ENCODE measurements at places on chromosomes 1 and 21.
A peak's percentile ranks its signal among the peaks of the same experiment; 100 is the strongest.

DNA sequence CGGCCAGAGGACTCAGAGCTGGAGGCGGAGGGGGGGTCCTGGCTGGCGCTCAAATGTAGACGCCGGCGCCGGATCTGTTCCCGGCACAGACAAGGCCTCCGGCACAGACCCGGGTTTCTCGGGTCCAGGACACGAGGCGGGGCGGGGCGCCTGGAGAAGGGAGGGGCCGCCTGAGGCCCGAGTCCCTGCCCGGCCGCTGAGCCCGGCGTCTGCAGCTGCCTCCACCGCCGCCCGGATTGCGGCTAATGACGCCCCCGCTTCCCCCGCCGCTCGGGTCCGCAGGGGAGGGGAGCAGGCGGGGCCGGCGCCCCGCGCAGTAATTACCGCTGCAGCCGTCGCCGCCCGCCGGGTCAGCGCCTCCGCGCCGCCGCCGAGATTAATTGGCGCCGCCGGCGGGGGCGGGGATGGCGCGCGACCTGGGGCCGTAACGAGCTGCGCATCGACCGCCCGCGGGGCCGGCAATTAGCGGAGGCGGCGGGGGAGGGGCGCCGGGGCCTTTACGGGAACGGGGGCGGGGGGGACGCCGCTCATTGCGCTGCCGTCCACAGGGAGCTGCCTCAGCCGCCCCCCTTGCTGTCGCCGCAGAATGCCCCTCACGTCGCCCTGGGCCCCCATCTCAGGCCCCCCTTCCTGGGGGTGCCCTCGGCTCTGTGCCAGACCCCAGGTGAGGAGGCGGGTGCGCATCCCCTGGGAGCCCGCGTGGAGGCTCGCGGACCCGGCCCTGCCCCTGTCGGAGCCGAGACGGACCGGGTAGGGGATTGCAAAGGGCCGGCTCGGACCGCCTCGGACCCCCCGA, 17.3 kb downstream of the NOC2L start:
- DNase-seq: no peak

GRCh38 chr1:51345300-51345687, 14.9 kb upstream of the TTC39A start:
- DNase-seq: no peak

DNA sequence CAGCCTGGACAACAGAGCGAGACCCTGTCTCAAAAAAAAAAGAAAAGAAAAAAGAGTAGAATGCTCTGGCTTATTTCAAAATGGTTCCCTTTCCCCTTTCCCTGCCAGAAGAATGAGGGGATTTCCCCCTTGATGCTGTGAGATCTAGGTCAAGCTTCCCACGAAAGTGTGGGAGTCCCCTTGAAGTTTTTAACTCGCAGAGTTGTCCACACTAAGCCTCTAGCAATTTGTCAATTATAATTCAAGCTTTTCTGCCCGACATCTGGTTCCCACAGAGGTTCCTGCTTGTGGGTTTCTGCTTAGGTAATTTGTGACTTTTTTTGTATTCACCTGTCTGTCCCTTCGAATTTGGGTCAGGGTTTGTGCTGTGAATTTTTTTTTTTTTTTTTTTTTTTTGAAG, 62.8 kb downstream of the ZFYVE9 start:
- no peak for DNase-seq

GRCh38 chr1:55781944-55782482, 566.8 kb upstream of the USP24 start:
- DNase-seq: no peak

DNA sequence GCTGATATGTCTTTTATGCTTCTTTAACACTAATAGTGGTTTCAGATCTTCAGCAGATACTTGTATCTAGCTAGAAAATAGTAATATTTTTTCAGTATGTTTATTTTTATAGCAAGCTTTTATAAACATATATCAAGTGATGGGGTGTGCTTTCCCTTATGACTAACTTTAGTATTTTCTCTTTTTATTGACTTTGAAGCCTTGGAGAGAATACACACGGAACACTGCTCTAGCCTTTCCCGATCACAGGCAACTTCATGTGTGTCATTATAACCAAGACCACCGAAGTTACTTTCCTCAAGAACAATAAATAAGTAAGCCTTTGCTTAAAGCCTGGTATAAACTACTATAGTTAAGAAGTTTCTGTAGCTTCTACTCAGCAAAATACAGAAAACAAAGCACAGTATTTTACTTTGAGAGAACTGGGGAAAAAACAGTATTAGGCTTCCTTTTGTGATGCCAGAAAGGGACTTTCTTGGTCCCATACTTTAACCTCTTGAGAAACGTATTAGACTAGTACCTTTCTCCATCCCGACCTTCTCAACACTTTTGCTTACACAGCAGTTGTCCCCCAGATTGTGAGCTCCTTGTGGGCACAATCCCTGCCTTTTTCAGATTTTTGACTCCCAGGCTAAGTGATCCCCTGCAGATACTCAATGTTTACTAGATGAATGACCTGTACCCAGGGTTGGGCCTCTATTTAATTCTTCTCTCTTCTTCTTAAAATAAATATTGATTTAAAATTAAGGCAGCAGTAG, 3.3 kb downstream of the ADSS2 start:
- no peak for DNase-seq

DNA sequence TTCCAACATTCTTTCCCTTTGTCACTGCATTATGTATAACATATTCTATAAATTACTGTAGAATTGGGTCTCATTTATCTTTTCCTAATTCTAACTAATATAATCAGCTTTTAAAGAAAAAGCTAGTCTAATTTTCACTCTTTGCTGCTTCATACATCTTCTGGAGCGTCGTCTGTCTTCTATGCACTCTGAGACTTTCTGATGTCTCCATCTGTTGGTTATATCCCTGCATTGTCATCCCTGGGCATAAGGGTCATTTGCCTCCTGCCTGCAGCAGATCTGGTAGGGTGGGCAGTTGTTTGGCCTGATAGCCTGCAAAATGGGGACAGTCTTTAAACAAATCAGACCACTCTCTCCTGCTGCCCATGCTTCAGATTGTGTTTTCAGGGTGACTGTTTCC, 40.8 kb upstream of the DYNLT5 start:
- peak; percentile 15 for DNase-seq

- no peak for DNase-seq
These were observed 884 bp downstream of the LHX4 start for GRCh38 chr1:180230791-180231505.

GRCh38 chr1:210246447-210246846, 13.9 kb downstream of the SERTAD4 start:
- no peak for DNase-seq

- peak; percentile 79 for DNase-seq
These were observed at the start of gene DNAJC11 for GRCh38 chr1:6701437-6702153. Gene DNAJC11 (minus strand): TSS chr1:6701816. CDS start chr1:6701800, 16 bp downstream.

- DNase-seq: no peak
These were observed 486.7 kb downstream of the SMYD3 start for GRCh38 chr1:246020211-246020954.

DNA sequence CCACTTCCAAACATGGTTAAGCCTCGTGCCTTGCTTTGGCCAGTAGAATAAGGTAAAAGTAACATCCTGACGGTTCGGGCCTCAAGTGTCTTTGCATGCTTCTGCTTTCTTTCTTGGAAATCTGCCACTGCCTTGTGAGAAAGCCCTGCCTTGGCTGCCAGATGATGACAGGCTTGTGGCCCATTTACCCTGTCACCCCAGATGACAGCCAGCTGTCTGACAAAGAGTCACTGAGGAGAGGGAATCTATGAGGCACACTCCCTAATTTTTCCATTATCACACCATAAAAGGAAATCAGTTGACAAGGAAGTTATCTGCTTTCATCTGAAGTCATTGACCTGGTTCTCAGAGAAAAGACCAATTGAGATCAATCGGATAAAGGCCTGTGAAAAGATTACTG, 199.8 kb downstream of the USH2A start:
- DNase-seq: peak; percentile 6

DNA sequence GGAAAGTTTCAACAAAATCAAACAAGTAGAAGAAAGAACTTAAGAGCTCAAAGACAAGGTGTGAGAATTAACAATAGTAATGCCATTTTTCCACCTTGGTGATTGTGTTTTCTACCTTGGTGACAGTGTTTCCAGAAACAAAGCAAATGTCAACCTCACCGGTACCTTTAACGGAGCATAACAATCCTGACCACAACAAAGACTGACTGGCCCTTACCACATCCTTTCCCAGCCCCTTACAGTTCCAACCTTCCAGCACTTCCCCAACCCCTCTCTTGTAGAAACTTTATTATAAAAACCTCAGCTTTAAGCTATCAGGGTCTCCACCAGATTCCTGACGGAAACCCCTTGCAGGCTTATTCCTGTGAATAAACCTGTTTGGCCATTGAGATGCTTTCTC, 16.7 kb downstream of the STYXL2 start:
- peak; percentile 3 for DNase-seq

DNA sequence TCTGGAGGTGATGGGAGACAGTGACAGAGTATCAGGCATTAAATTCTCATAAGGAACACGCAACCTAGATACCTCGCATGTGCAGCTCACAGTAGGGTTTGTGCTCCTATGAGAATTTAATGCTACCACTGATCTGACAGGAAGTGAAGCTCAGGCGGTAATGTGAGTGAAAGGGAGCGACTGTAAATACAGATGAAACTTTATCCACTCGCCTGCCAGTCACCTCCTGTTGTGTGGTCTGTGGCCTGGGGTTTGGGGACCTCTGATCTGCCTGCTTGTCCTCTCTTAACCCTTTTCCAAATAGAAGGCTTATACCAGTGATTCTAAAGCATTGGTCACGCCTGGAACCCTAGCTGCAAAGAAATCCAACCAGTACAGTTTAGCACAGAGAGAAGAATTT, 15.3 kb downstream of the GABPA start:
- DNase-seq: peak; percentile 66

- no peak for DNase-seq
These were observed 378.9 kb downstream of the HHAT start for GRCh38 chr1:210707300-210708240.

DNA sequence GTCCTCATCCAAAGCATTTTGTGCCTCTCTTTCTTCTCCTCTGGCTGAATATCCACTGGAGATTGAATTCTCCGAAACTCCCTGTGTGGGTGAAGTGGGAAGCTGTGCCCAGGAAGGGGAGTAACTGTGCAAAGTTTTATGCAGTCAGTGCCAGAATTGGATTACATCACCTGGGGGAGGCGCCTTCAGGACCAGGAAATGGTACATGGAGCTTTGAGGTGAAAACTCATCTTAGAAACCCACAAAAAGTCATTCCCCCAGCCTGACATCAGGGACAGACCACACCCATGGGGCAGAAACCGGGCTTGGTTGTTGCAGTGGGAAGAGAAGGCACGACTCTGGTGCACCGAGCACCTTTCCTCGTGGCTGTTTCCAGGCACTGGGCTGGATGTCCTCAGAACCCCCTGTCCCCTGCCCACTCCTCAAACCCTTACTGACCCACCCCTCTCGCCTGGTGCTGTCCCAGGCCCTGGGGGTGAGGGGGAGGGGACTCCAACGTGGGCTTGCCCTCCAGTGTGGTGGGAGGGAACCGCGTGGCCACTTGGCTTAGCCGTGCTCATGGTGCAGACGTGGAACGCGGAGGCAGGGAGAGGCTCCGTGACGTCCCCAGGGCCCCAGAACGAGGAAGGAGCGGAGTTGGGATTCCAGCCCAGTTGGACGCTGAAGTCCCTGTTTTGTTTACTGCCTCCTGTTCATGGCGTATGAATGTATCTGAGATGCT, 15.7 kb downstream of the TFF3 start:
- no peak for DNase-seq

GRCh38 chr1:20477348-20478056, 8.5 kb downstream of the CAMK2N1 start:
- no peak for DNase-seq

DNA sequence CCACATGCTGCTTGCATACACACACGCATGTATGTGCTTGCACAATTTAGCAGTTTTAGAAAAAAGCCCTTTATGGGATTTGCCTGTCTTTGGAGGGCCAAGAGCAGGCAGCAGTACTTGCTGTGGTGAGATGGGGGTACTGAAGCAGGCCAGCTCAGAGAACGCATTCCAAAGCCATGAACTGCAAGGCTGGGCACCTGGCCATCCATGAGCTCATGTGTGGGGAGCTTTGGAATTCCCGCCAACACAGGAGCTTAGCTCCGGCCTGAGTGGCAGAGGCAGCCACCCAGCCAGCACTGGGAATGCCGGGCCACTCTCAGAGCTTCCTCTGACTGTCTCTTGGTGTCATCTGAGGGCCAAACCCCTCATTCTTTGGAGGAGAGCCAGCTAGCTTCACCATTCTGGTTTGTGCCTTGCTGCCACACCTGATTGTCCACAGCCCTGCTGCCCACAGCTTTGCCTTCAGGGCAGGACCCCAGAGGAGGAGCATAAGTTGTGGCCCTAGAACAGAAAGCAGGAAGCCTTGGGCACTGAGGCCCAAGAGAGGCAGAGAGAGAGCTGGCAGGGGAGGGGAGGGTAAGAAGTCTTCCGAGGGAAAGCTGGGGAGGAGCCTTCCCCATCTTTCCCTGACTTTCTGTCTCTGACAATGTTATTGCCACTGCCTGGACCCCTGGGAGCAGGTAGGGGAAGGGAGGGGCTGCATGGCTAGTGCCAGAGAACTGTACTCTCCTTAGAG, 92.1 kb upstream of the POU3F1 start:
- no peak for DNase-seq

GRCh38 chr1:51346086-51346942, 16.0 kb upstream of the TTC39A start:
- no peak for DNase-seq

DNA sequence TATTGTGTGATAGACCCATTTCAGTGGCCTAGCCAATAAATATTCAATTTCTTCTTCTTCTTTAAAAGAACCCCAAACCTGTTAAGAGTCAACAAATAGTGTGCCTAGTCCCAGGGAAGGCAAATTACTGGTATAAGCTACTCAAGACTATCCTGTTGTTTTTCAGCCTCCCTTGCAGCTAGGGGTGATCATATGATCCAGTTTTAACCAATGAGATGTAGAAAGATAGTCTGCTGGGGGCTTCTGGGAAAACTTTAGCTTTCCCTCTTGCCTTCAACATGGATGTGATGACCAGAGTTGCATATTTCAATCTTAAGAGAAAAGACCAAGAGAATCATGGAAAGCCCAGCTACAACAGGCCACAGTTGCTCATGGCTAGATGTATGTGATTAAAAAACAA, 4.7 kb upstream of the NUP210L start:
- no peak for DNase-seq

- peak; percentile 55 for DNase-seq
These were observed 31.1 kb downstream of the ALG14 start for GRCh38 chr1:95041491-95042165.

- no peak for DNase-seq
These were observed 106.7 kb upstream of the CDC42BPA start for GRCh38 chr1:227424953-227425352.

DNA sequence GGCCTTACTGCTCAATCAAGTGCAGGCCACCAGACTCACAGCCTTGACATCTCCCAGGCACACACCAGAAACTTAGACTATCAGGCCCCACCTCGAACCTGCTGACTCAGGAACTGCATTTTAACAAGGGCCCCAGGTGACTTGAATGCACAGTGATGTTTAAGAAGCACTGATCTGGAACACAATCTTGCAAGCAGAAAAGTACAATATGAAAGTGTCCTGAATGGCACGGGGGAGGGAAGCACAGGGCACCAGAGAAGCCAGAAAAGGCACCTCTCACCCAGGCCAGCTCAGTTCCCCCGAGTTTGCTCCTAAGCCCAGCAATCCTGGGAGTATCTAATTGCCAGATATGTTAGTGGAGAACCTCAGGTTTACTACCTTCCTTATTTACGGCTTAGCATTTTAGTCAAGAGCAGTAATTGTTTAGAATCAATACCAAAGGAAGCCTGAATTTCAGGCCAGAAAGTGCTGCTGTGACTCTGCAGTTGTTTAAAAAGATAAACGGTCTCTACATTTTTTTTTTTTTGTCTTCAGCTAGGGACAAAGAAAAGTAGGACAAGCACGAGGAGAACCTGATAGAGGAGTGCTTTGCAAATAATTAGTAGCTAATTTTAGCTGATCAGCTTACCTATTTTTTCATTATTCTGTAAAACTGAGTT, 50.9 kb upstream of the CDC42BPA start:
- no peak for DNase-seq

All from Kasumi-1 (cell line).